ENCODE measurements at places on chromosomes 6 and 20.

GRCh38 chr6:116773886-116774285, 8.4 kb upstream of the FAM162B start:
- no peak for DNase-seq

DNA sequence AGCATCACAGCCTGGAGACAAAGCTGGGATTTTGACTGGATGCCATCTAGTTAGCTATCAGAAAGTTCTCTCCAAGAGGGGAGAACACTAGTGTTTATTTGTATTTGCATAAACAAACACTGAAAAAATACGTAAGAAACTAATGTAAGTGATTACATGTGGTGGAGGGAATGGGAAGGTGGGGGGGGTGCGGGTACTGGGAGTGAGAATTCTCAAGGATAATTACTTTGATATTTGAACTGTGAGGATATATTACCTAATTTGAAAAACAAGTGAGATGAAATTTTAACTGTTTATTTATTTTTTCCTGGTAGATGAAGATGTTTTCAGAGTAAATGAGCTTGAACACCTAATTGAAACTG, 54.7 kb downstream of the VEGFA start:
- DNase-seq: no peak

- DNase-seq: no peak
Measured at GRCh38 chr6:135148889-135149288, 32.2 kb upstream of the MYB start.

DNA sequence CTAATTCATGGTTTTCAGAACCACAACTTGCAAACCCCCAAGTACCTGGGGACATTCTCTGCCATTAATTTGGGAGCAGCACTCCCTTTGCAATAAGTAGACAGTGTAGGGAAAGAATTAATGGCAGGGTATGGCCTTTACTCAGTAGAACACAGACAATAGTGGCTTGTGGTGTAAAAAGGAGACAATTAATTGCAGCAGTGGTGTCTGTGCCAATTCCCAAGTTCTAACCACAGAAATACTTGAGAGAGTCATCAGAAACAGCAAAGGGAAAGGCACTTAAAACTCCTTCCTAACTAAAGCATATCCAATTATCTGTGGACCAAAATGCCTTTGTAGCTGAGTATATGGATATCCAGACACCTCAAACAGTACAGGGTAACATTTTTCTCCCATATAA, 257.6 kb upstream of the POU3F2 start:
- DNase-seq: no peak

GRCh38 chr6:170137176-170137891, 153.5 kb downstream of the DLL1 start:
- DNase-seq: peak; percentile 4
